ENCODE measurements at places on chromosomes 7 and 10. TPM values are rescaled to one million over a fixed set of nuclear protein-coding genes. Genes with fewer than 3 reads are reported as not detected.

- DNase-seq, result peak; percentile 7
These were observed 194.2 kb downstream of the GPAM start for GRCh38 chr10:111989136-111989911.

DNA sequence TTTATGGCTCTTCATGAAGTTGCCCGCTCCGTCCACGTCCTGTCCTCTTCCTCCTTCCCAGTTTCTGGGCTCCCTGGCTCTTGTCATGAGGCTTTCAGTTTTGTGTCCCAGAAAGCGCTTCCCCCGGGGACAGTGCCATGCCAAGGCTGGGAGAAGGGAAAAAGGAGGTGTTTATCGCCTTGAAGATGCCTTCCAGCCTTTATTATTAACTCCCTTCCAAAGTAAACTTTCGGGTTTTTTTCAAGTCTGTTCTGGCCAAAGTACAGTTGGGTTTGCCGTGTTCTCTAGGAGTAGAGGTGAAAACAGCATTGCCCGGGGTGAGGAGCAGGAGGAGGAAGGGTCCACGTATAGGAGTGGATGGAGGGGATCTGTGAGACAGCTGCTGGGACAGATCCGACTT is 117.2 kb downstream of the CUX1 start:
- DNase-seq, result peak; percentile 46

- no peak for DNase-seq
These were observed 18.8 kb upstream of the SLC35G1 start for GRCh38 chr10:93875032-93875358.

GRCh38 chr7:47103498-47104205 is 478.3 kb downstream of the TNS3 start:
- DNase-seq, result no peak

- no peak for DNase-seq
These were observed 33.5 kb upstream of the ANTXRL start for GRCh38 chr10:46253076-46254006.

- no peak for DNase-seq
These were observed 200.1 kb downstream of the ACTR3B start for GRCh38 chr7:152959610-152960009.

DNA sequence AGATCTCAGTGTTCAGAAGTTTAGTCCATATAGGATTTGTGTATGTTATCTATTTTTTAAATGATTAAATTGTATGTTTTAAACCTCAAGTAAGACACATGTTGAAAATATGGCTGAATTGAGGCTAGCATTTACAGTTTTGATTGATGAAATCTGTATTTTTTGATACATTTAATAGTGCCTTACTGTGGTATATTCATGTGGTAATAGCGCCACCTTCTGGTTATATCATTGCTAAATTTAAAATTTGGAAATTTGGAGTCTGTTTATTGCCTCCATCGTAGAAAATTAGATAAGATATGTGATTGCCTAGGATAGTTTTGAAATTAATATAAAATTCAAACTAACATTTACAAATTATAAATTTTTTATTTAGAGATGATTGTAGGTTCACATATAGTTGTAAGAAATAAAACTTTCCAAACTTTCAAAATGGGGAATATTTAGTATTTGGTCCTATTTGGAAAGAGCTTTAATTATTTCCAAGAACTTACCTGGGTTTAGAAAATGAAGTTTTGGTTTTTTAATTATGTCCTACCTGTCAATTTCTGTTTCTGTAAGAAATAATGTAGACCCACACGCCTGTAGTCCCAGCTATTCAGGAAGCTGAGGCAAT is 19.1 kb upstream of the ARMS2 start:
- DNase-seq, result peak; percentile 79

DNA sequence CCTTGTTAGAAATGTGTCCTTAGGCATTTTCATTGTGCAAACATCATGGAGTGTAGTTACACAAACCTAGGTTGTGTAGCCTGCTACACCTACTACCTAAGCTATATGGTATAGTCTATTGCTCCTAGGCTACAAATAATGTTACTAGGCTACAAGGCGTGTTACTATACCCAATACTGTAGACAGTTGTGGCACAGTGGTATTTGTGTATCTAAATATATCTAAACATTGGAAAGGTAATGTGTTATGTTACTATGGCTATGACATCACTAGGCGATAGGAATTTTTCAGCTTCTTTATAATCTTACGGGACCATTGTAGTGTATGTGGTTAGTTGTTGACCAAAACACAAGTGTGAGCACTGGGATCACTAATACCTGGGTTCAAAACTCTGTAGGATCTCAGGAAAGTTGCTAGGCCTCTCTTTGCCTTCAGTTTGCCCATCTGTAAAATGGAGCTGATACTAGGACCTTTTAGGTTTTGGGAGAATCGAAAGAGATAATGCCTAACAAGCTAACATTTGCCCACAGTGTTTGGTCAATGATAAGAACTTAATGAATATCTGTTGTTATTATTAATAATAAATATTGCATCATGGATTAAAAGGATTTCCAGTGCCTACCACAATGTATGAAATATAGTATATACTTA is 2.7 kb downstream of the BICC1 start:
- DNase-seq, result no peak

DNA sequence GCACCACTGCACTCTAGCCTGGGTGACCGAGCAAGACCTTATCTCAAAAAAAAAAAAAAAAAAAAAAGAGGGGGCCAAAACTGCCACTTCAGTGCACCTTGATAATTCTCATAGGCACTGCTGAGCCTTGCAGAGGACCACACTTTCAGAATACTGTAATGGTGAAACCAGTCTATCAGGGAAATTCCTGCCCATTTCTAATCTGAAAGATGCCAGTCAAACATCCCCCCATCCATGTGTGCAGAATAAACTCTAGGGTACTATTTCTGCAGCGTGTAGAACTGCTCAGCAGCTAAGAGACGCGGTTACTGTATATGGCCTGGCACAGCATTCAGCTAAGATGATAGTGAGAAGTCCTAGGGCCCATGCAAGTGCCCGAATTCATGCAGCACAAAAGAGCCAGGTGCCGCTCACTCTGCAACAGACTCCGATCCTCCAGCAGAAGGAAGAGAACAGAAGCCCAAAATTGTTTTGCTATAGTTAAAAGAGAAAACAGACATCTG is 286.8 kb upstream of the KLF14 start:
- DNase-seq, result no peak

DNA sequence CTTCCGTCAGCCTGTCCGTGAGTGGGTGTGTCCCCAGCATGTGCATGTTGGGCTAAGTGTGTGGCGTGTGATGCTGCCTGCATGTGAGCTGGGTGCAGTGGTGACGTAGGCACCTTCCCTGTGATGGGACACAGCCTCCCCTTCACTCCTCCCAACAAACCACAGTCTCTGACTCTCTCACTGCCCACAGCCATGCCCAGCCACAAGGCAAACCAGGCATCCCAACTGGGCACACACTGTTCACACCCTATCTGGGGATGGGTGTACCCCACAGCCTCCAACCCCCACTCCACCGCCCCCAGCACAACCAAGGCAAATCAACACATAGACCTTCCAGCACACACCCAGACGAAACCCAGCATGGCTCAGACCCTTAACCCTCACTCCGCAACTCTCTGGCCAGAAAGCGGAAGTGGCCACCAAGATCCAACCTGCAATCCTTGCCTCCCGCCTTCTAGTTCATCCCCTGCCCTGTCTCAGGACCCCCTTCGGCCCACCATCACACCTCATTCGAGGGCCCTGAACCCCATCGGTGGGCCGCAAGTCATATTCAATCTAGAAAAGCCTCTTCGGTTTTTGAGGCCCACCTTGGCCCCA is 10.4 kb downstream of the PSD start:
- no peak for DNase-seq

GRCh38 chr7:265998-266850 is 23.7 kb upstream of the FOXL3 start:
- DNase-seq, result no peak

DNA sequence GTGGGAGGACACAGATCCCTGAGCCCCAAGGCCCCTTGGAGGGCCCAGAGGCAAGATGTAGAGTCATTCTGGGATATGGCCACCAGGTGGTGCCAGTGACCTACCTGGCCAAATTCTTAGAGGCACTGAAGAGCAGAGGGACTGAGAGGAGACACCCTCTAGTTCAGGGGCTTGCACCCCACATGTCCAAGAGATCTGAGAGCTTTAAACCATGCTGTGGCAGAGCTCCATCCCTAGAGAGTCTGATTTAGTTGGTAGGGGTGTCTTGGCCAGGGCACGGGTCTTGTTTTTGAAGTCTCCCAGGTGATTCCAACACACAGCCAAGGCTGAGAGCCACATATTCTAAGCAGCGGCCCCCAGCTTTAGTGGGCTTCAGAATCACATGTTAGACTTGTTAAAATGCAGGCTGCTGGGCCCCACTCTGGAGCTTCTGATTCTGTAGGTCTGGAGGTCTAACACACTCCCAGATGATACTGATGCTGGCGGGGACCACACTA is 52.5 kb downstream of the PRF1 start:
- DNase-seq, result peak; percentile 89

GRCh38 chr10:42630537-42631134 is 7.7 kb downstream of the ZNF33B start:
- DNase-seq, result no peak

GRCh38 chr7:80821771-80822319 is 97.0 kb downstream of the SEMA3C start:
- no peak for DNase-seq

GRCh38 chr7:21939136-21939857 is 6.4 kb downstream of the CDCA7L start:
- peak; percentile 43 for DNase-seq

GRCh38 chr7:50556247-50556991 is 8.8 kb downstream of the DDC start:
- peak; percentile 27 for DNase-seq

- DNase-seq, result no peak
These were observed 139.1 kb downstream of the XPNPEP1 start for GRCh38 chr10:109784236-109784635.

- DNase-seq, result no peak
These were observed 14.8 kb upstream of the ZMIZ2 start for GRCh38 chr7:44733708-44734481.

GRCh38 chr7:138510003-138510402 is 49.9 kb downstream of the TRIM24 start:
- DNase-seq, result no peak

DNA sequence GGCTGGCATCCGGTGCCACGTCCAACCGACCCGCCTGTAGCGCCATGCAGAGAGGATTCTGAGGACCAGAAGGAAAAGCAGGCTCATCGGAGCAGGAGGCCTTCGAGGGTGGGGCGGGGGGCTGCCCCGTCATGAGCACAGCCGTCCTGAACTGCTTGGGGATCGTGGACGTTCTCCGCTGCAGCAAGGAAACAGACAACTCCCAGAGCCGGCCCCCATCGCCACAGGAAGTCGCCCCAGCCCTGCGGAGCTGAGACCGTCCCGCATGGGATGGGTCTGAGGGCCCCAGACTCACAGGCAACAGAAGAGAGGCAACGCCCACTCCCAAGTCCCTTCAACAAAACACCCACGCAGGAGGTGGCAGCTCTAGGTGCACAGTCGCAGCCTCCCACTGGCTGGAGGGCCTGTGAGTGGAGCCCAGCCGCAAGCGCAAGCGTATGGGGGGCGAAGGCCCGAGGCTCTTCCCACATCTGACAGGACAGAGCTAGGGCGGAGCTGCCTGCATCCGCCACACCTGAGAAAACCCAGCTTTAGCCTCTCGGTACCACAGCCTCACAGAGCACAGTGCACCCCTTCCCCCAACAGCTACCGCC is 64.7 kb upstream of the TNRC18 start:
- no peak for DNase-seq

GIMAP8 gene
- 12.2 TPM for total RNA-seq

AMZ1 gene
- 0.31 TPM for total RNA-seq

HOXA3 gene
- 2.4 TPM for total RNA-seq

KLF14 gene
- total RNA-seq, result 1.1 TPM

UBE2H gene
- 101 TPM for total RNA-seq

EBLN1 gene
- total RNA-seq, result not detected

MYO1G gene
- total RNA-seq, result 1.9 TPM

SLC26A5 gene
- total RNA-seq, result 0.21 TPM

OR9A2 gene
- 0.41 TPM for total RNA-seq

PTF1A gene
- not detected for total RNA-seq
